H9 (cell line): ENCODE measurements at places on chromosomes 1 and 21. TPM values are rescaled to one million over a fixed set of nuclear protein-coding genes. Genes with fewer than 3 reads are reported as not detected.
A peak's percentile ranks its signal among the peaks of the same experiment; 100 is the strongest.

PLA2G2F gene
- total RNA-seq, result not detected in 2 replicates

TNFRSF1B gene
- total RNA-seq, result 0.57 and 0.68 TPM in 2 replicates

C1orf21 gene
- total RNA-seq, result 36.0 and 36.4 TPM in 2 replicates

GRCh38 chr1:181190364-181191035 is 102.0 kb downstream of the IER5 start:
- no peaks in the 10 kb centered on the region for H3K27me3 ChIP-seq
- peak overlapping the region; percentile 52 for H3K4me3 ChIP-seq
- H3K4me1 ChIP-seq, result no peaks in the 10 kb centered on the region
- H3K27ac ChIP-seq, result no peak overlapping the region
- no peak for DNase-seq

- no peak overlapping the region for H3K4me3 ChIP-seq
- no peaks in the 10 kb centered on the region for H3K36me3 ChIP-seq
- H3K27ac ChIP-seq, result no peak overlapping the region
- H3K4me1 ChIP-seq, result no peaks in the 10 kb centered on the region; the same call in 1 of the 2 replicates
- H3K27me3 ChIP-seq, result 0 out of 2 replicates have a peak, but pooled peaks cover 4% of the 10 kb centered on the region
- no peak for DNase-seq
Observed at GRCh38 chr1:231631717-231632116, 5.1 kb downstream of the DISC1 start.
